Inflammatory macrophage treated with lipopolysaccharide for 1 hour (primary cell): ENCODE measurements at places on chromosomes 4 and X.

- no peak for DNase-seq
Observed at GRCh38 chrX:150036181-150036580, 97.9 kb upstream of the EOLA2 start.

DNA sequence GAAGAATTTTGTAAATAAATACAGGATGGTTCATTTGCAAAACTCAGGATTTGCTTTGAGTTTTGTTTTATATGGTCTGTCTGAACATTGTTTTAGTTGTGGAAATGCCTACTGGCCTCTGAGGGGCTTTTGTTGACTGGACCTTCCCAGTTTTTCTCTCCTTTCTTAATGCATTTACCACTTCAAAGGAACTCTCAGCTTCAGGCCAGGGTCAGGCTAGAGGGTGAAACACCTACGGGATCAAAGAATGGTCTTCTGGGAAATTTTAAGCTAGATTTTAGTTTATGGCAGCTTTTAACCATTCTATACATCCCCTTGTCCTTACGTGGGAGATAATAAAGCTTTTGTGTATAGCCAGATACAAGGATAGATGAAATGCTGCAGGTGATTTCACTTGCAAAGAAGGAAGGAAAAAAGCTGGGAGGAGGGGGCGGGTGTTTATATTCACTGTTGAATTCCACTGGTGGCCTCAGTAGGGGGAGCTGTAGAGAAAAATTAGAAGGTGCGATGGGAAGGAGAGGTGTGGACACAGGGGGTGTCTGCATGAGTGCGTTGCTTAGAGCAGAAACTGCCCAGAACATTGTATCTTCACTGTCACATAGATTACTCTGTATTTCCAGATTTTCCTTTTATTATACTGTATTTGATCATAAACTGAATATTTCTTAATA, 151.8 kb downstream of the TSPAN5 start:
- DNase-seq, result no peak

DNA sequence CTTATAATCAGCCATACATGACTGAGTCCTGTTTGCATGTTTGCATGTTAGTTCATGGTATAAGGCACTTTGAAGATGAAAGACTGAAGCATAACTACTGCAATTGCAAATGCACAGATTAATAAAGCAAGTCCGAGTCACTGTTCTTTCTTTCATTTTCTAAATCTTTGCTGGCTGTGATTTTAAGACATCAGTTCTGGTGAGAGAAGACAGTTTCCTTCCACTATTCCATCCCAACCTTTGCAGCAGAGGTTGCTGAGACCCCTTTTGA, 28.3 kb downstream of the RASL11B start:
- DNase-seq, result no peak

DNA sequence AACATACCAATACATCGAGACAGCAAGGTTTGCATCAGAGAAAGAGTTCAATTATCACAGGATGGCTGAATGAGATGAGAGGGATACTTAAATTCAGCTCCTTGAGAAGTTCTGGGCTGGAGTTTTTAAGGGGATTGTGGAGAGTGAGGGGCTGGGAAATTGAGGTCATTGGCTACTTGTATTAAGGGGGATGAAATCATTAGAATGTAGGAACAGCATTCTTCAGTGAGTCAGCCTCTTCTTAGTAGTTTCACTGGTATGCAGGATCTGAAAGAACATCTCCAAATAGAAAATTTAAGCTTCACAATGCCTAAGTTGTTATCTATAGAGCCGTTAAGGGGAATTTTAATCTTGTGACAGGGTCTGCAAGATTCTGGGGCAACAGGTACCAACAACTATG, 211.6 kb upstream of the TAPT1 start:
- DNase-seq, result no peak

- no peak for DNase-seq
Observed at GRCh38 chr4:176077561-176077960, 11.9 kb downstream of the WDR17 start.

DNA sequence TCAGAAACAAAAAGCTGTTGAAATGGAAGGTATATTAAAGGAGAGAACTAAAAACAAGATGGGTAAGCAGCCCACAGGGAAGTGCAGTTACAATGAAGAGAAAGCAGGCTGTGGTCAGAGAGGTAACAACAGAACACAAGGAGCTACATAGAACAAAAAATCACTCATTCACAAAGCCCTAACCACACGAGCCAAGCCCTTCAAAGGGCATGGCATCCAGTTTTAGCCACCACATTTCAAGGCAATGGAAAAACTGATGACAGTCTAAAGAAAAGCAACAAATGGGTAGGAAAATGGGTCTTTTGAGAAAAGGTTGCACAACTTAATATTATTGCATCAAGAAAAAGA, 37.5 kb downstream of the KDR start:
- DNase-seq, result no peak

DNA sequence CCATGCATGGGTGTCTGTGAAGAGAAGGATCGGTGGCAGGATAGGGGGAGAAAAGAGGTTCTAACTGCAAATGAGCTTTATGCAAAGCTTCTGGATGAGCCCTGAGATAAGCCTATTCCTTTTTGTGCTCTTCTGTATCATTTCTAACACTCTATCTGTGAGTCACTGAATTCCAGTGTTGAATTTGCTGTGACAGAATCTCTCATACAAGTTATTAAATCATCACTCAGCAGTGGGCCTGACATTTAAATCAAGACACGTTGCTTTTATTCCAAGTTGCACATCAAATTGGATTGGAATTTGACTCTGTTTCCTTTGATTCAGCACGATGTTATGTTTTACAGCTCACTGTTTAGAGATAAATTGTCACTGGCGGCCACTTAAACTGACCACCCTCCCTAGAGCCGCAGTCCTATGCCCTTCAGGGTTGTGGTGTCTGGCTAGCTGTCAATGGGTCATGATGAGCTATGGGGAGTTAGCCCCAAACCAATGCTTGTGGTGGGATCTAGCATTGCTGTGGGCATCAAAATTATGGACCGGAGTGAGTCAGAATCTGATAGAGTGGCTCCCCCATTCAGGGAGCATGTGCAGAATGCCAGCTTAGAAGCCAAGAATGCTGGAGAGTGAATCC, 42.7 kb downstream of the LHFPL1 start:
- DNase-seq, result no peak

DNA sequence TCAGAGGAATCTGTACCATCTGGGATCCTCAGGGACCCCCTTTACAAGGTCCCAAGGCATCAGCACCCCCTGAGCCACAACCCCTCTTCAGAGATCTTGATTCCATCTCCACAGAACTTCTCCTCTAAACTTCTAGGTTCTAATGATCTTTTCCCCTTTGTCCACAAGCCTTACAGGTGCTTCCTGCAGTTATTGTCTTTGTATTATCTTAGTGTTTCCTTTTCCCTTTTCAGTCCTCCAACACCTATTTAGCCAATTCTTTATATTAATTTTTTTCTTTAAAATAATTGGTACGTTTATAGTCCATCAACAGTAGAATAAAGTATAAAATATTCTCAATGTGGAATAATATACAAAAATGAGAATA, 35.2 kb upstream of the FAM241A start:
- DNase-seq, result no peak

DNA sequence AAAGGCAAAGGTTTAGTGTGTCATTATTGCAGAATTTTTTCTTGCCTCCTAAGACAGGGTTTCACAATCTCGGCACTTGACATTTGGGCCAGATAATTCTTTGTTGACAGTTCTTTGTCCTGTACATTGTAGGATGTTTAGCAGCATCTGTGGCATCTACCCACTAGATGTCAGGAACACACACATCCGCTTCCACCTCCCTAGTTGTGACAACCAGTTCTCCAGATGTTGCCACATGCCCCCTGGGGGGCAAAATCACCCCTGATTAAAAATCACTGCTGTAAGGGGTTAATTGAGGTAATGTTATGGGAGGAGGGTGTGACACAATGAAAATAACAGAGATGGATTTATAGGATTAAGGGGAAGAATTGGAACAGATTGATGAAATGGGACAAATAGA, 75.3 kb downstream of the HMGB2 start:
- DNase-seq, result no peak

- peak; percentile 32 for DNase-seq
Observed at GRCh38 chrX:9370893-9371292, 94.0 kb upstream of the TBL1X start.

- DNase-seq, result peak; percentile 25
Observed at GRCh38 chr4:158253350-158253980, 43.2 kb downstream of the TMEM144 start.

GRCh38 chrX:8364369-8365141, 100.1 kb upstream of the VCX3B start:
- no peak for DNase-seq

DNA sequence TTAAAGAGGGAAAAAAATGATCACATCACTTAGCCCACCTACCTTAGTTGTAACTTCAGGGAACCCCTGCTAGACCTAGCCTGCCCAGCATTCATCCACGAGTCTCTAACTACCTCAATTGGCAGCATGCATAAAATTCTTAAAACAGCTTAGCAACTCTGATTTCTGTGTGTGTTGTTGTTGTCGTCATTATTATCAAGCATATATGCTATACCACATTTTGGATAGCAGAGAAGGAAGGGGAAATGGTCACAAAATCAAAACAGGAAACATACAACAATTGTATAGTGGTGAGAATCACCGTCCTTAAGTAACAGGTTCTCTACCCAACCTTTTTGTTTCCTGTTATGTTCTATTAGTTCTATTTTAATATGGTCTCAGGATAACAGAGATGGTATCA, 2.7 kb upstream of the ACOT9 start:
- no peak for DNase-seq
